ENCODE measurements at places on chromosomes 12 and 14. TPM values are rescaled to one million over a fixed set of nuclear protein-coding genes. Genes with fewer than 3 reads are reported as not detected.

The GPD1 gene
- 0.77 TPM for total RNA-seq

- DNase-seq = no peak
These were observed 16.4 kb downstream of the DAD1 start for GRCh38 chr14:22572562-22573058.

GRCh38 chr12:89261982-89262381 is 90.3 kb downstream of the DUSP6 start:
- no peak for DNase-seq

DNA sequence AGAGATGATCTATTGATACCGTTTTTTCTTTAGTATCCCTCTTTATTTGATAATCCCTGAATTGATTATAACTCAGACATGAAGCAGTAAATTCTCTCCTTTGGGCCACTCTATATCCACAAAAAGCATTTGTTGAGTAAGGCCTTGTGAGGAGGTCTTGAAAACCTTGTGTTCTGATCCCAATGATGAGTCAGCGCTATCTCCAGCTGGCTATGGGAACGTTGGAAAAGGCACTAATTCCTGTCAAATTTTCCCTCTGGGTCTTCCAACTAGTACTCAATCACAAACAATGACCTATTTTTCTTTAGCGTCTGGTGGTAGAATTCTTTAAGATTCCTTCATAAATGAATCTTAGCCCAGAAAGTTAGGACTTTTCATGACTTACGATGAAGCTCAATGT is 168.4 kb upstream of the LRIG3 start:
- no peak for DNase-seq

- DNase-seq = no peak
These were observed 87.2 kb downstream of the PPM1H start for GRCh38 chr12:62847709-62848108.

The PZP gene
- 0.48 TPM for total RNA-seq

The NKX2-1 gene
- total RNA-seq = not detected

DNA sequence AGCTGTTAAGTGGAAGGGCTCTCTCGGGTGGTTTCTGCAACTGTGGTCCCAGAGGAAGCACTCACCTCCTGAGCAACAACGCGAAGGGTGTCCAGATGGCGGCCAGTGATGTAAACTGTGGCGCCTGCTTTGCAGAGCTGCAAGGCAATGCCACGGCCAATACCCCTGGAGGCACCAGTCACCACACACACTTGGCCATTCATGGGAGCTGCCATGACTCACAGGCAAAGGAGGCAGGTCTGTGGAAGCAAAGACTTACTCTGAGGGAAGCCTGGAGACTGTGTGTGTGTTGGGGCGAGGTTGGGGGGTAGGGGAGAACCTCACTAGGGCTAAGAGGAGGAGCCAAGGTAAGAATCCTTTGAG is 707 bp downstream of the DHRS1 start:
- DNase-seq = no peak

The FGF23 gene
- not detected for total RNA-seq

DNA sequence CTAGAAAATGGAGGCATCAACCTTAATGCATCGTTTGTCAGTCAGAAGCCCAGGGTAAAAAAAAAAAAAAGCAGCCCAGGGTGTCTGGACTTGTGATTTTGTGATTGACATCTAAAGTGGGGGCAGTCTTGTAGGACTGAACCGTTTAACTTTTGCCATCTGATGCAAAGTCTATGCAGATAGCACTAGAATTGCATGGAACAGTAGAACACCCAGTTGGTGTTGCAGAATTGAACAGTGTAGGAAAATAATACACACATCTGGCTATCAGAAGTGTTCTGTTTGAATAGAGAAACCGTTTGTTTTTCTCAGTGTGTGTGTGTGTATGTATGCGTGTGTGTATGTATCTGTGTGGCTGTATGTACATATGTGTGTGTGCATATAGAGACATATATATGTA is 45.0 kb downstream of the SLCO1A2 start:
- DNase-seq = no peak

The FAM186B gene
- 1.5 TPM for total RNA-seq

The GPR65 gene
- total RNA-seq = 0.70 TPM

Measured in ovary (tissue), 10 donors.